ENCODE measurements at places on chromosomes 4 and X.
A peak's percentile ranks its signal among the peaks of the same experiment; 100 is the strongest.

GRCh38 chr4:118772081-118772766 is 63.7 kb downstream of the SEC24D start:
- DNase-seq, result no peak

GRCh38 chrX:36721990-36722389 is 286.2 kb upstream of the FAM47C start:
- no peak for DNase-seq

GRCh38 chr4:87567191-87567590 is 38.0 kb upstream of the SPARCL1 start:
- no peak for DNase-seq

DNA sequence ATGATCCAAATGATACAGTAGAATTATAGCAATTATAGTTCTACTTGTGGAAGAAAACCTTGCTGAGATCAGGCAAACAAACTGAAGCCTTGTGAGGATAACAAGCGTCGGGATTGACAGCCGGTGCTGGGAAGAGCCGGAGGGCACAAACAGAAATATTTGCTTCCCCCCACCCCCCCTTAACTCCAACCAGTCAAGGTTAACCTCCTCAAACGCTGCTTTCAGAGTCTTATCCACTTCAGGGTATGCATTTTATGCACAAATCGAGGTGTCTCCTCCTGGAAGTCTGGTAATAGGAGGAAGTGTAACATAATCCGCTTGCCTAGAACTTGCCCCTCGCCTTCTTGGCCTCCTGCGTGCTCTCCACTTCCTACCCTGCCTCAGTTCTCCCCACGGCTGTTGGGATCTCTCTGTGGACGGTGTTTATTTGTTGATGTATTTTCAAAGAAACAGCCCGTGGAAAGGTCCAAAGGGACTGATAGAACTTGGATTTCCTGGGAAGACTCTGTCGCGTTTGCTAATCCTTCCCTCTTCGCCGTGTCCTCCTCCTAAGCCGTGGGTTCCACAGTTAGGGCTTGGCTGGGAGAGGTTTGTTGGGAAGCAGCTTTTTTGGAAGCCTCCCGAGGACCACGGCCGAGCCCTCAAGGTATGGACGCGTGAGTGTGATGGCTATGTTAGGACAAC is 4.1 kb upstream of the ARX start:
- no peak for DNase-seq

GRCh38 chr4:74534936-74535335 is 90.0 kb downstream of the AREG start:
- DNase-seq, result no peak

DNA sequence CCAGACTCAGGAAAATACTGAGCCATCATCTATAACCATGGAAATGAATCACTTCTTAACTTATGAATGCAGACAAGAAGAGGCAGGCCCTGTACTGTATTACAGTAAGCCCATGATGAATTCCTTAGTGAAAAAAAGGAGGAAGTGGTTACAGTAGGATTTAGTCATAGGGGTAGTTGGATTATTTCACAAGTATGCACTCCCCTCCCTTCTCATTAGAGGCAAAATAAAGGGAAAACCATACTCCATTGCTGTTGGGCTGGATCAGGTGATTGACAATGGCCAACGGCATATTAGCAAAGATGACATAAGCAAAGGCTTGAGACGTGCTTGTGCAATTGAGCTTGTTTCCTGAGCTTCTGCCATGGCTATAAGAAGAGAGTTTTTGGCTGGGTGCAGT is 181.1 kb upstream of the PRPS2 start:
- DNase-seq, result peak; percentile 6

GRCh38 chrX:71393919-71394318 is 27.8 kb downstream of the TAF1 start:
- no peak for DNase-seq

- no peak for DNase-seq
Measured at GRCh38 chr4:74942251-74942917, 9.5 kb downstream of the PARM1 start.

DNA sequence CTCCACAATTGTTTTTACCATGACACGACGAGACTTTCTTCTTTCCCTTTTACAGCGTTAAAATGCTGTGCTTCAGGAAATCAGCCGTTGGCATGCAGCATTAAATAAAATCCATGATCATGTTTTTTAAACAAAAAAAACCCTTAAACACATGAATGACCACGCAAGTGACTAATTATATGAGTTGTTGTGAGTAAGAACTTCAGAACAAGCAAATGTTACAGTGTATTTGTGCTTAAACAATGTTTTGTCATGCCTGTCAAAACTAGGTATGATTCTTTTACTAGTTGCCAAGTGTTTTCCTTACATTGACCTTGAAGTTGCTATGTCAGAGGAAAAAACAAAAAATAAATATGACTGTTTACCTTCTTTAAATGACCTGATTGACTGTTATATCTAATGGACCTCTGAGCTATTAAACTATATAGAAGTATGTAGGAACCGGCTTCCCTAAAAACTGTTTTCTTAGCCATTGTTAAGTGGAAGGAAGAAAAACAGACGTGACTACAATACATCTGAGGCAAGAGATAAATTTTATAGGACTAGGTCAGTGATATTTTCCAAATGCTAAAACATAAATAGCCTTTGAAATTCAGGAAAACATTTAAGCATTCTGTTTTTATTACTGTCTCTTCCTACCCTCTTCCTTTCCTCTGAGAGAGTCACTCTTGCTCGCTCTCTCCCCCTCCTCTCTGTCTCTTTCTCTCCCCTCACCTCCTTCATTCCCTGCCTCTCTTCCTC is 197.1 kb downstream of the PALLD start:
- DNase-seq, result no peak

DNA sequence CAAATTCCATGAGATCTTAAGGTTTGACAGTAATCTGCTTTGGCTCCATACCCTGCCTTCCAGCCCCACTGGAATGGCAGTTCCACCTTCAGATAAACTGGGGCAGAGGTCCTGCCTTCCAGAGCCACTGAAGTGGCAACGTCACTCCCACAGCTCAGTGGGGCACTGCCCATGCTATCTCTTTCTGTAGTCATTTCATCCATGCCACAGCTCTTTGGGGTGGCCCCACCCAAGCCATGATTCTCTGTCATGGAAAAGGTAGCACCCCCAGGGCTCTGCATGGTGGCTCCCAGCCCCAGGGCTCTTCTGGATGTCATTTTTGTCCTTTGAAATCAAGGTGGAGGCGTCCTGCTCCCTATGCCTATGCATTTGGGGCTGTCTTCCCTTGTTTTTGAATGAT is 596.5 kb downstream of the SPOCK3 start:
- no peak for DNase-seq

DNA sequence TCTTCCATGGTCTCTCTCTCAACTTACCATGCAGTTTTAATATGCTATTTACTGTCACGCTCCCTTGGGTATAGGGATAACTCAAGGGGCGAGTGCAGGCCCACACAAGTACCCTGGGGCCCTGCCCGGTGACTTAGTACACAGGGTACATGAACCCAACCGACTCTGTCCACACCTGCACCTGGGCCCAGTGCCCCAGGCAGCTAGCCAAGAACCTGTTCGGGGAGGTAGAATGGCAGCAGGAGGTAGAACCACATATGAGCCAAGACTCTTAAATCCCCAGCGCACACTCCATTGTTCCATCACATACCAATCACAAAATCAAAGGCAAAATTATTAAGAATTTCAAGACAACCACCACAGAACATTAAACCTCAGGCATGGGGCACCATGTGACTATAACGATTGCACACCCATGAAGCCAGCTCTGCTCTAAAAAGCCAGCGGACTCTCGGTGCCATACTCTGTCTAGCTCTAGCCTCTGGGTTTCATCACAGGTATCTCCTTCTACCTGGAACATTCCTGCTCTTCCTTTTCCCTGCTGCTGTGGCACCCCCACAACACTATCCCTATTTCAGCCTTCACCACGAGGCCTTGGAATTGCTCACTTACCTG is 14.6 kb downstream of the PHF8 start:
- no peak for DNase-seq

DNA sequence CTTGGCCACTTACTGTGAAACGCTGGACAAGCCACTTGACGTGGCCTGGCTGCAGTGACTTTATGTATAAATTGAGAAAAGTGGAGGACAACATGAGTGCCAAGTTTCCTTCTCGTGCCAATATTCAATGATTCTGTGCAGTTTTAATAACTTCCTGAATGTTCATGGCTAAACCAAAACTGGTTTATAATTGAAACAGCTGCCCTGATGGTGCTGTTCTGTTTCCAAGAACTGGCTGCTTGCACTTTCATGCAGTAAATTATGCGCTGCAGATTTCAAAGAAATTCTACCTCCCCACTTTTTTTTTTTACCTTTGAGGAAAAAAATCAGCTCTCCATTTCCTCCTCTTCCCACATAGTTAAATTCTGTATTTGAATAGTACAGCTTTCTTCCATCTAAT is 205.2 kb upstream of the CASK start:
- no peak for DNase-seq

GRCh38 chr4:25033526-25033925 is 2.8 kb upstream of the LGI2 start:
- no peak for DNase-seq

- no peak for DNase-seq
Measured at GRCh38 chrX:86121916-86122315, 26.3 kb upstream of the DACH2 start.

DNA sequence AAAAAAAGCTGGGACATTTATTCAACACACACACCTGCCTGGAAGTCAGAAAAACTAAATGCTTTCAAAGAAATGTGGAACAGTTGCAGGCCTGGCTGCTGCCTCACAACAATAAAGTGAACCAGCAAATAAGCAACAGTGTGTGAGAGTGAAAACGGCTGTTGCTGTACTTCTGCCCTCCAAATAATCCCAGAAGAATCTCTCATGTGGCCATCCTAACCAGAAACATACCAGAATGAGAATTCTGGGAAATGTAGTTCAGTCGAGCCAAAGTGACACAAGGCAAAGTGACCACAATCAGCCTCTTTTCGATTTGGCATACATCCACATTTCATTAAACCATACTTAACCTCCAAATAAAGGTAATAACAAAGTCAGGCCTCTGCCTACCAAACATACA is 204.5 kb downstream of the SLC7A11 start:
- peak; percentile 69 for DNase-seq

- DNase-seq, result no peak
Measured at GRCh38 chr4:154277172-154277571, 214.4 kb downstream of the DCHS2 start.

DNA sequence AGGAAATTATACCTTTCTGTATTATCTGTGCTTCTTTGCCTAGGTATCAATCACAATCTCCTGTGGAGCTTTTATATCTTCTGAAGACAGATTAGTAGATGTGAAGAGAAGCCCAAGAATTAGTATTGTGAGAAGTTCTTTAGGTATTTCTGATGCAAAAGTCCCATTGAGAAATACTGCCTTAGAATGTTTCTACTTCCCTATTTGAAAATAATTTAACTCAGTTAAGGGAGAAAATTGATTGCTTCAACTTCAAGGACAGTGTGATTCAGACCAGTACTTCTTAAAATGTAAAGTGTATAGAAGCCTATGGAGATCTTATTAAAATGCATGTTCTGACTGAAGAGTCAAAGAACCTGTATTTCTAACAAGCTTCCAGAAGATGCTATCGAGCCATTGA is 9.0 kb downstream of the EIF1AX start:
- DNase-seq, result no peak

GRCh38 chrX:10022580-10023245 is 55.6 kb downstream of the CLDN34 start:
- DNase-seq, result no peak

DNA sequence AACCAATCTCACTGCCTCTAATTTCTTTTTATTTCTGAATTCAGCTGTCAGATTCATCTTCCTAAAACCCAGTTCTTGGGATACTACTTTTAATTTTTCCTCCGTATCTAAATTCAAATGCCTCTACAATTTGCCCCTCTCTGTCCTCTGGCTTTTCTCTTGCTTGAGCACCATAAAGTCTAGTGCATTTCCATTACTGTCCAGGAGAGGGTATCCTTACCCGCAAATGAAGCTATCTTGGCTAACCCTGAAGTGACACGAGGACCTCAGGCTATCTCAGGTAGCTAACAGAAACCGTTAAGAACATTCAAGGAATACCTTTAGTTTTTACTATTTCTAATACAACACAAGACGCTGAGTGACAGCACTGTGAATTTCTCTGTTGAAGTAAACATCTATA is 49.4 kb upstream of the PRR32 start:
- DNase-seq, result no peak

DNA sequence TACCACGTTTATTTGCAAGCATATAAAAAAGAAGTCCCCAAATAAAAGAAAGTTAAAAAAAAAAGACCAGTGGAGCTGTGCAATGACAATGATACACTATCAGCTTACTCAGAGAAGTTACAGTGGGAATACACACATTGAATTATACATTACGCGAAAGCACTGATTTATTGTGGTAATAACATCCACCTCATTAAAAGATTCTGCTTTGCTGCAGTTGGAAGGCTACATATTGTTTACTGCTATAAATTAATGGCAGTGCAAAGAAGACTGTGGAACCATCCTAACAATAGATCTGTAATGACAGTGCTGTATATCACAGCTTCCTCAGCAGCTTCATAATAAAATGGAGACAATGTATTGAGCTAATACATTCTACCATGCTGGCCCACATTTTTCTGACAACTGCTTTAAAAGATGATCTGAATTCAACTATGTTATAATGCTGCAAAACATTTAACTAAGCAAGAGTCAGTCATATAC is 142.5 kb upstream of the MAB21L2 start:
- no peak for DNase-seq

DNA sequence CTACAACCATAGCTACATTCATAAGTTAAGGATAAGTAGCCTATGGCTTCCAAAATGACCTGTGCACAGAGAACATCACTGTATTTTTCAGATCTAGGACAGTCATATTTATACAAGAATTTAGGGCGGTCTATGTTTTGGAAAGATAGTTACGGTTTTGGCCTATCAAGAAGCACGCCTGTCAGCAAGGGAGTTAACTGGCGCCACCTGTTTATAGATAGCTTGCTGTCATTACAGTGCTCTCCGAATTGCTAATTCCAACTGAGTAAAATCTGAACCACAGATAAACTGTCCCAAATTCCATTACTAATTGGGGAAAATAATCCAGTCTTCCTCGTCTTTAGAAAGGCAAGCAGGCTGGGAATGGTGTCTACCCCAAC is 646 bp downstream of the ABCB7 start:
- DNase-seq, result no peak
